ENCODE measurements at places on chromosomes 4 and X.
A peak's percentile ranks its signal among the peaks of the same experiment; 100 is the strongest.

DNA sequence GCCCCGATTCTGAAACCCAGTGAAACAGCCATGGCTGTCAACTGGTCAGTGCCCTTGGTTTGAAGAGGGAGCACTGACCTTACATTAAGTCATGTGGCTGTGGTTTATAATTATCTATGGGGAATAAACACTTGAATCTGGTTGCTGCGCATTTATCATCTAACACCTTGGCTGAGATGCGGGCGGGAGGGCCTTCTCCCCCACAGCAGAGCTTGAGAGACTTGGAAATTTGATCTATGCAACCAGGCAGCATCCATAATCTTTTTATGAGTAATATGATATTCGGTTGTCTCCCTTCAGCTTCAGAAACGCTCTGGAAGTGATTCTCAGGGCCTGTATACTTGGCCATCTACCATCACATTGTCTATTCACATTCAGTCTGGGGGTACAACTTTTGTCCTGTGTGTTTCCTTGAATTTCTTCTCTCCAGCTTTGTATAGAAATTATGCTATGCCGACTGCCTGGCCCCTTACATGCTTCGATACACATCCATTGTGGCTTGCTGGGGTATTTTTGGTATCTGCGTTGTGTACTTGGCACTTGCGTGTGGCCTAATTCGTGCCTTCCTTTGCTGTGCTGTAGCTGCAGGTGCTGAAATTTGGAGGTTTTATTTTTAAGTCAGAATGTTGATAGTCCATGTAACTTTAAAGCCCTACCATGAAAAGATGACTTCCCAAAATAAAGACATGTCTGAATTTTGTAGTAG, 321.6 kb downstream of the ARHGAP10 start:
- no peak for DNase-seq

- DNase-seq: peak; percentile 56
Observed at GRCh38 chr4:107757864-107758476, 37.9 kb upstream of the PAPSS1 start.

DNA sequence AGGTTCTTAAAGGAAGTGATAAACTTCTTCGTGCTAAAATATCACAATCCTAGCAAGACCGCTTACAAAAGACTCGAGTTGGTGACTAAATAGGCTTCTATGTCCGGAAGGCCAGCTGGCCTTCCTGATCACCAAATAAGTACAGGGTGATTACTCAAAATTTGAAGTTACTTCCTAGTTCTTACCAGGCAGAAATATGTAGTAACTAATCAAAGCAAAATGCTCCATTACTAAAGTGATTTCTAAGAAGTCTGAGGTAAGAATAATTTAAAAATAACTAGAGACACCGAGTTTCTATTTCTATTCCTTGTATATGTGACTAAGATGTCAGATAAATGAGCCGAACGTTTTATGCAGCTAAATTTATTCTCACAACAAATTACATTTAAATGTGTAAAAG, 62.2 kb downstream of the NSUN7 start:
- DNase-seq: no peak

DNA sequence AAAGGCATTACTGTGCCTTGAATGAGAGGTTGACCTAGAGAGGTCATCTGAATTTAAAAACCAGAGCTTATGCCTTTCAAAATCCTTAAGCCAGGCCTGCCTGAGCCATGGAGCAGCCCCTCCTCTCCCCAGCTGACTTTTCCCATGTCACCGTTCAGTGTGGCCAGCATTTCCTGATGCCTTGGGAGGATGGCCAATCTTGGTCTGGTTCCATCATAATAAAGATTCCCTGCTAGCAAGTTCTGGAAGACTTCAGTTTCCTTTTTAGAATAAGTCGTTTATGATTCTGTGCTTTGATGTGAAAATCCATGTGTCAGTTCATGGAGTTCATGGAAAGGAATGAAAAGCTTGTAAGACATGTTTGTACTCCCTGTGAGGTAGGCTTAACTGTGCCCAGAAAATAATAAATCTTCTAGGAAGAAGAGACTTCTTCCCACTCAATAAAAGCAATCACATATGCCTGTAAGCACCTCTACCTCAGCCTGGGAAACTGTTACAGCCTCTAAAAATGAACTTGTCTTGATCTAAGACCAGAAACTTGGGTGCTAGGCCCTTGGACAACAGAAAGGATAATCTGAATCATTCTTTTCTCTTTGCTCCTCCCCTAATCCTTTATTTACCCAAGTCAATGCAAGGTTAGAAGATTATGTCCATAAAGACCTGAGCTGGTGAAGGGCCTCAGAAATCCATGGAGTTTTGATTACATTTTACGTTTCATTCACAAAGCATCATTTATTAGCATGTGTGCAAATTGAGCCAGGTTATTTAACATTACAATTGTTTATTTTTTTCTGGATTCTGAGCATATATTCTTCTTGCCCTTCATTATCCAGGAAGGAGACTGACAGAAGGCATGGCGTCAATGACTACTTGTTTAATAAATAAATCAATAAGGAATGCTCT, 84.0 kb upstream of the TBC1D9 start:
- no peak for DNase-seq

GRCh38 chrX:134566506-134566905, 91.8 kb downstream of the PLAC1 start:
- DNase-seq: no peak

GRCh38 chr4:15233626-15234025, 194.2 kb upstream of the C1QTNF7 start:
- no peak for DNase-seq

DNA sequence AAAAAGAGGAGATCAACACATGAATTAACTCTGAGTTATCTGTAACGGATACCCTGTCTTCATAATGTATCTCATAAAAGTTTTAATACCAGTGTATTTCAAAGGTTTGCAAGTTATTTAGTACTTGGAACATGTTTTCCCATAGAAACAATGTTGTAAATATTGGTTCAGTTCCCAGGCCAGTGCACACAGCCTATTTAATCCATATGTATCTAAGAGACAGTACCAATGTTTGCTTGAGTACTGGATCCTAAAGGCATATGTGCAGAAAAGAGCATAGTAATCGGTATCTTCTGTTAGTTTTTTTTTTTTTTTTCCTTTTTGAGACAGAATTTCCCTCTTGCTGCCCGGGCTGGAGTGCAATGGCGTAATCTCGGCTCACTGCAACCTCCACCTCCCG, 46.1 kb downstream of the SLIT2 start:
- no peak for DNase-seq

GRCh38 chr4:155943605-155944291, 9.9 kb downstream of the CTSO start:
- no peak for DNase-seq

DNA sequence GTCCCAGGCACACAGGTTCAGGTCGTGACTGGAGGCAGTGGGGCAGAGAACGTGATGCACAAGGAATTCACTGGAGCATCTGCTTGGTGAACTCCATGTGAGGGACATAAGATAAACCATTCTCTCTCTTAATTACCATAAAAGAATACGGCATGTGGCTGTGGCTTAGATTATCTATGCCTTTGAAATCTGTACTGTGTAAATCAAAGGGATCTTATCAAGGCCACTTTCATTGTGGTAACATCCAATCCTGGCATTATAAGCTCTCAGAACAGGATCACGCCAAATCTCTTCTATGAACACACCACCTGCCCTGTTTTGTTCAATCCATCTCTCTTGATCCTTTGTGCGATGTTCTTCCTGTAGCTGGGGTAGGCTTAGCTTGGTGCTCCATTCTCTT, 192.3 kb downstream of the SPATA18 start:
- no peak for DNase-seq

- no peak for DNase-seq
Observed at GRCh38 chr4:140789759-140790158, 33.6 kb upstream of the TBC1D9 start.

DNA sequence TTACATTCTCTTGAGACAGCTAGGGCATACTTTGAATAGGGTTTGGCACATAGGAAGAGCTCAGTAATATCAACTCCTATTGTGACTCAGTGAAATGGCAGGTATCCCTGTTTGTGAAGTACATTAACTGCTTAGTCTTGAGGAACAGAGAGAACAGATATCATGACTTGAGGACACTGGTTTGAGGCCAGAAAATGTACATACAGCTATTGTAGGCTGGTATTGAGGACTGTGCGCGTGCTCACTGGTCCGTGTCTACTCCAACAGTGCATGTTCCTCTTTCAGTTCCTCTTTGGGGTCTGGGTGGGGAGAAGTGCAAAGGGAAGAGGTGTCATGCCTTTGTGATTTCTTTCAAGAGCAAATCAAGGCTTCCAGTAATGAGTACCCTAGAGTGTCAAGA, 34.6 kb upstream of the TBC1D9 start:
- no peak for DNase-seq

- DNase-seq: no peak
Observed at GRCh38 chrX:132442691-132443090, 46.1 kb downstream of the MBNL3 start.

DNA sequence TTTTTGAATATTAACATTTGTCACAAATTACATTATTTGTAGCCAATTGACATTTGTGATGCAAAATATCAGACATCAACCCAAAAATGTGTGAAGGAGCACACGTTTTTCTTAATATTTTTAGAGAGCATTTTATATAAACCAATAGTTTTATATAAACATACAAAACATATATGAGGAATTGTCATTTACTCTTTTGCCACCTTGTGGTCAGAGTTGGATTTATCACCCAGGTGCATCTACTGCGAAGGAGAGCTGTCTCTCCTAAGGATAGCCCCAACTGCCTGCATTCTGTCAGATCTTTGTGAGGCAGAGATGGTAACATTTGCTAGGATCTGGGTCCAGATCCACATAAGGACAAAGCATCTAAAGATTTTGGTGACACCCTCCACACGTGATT, 2.5 kb upstream of the USP27X start:
- DNase-seq: peak; percentile 19

- DNase-seq: peak; percentile 82
Observed at GRCh38 chr4:159283696-159284095, 180.8 kb downstream of the RAPGEF2 start.

DNA sequence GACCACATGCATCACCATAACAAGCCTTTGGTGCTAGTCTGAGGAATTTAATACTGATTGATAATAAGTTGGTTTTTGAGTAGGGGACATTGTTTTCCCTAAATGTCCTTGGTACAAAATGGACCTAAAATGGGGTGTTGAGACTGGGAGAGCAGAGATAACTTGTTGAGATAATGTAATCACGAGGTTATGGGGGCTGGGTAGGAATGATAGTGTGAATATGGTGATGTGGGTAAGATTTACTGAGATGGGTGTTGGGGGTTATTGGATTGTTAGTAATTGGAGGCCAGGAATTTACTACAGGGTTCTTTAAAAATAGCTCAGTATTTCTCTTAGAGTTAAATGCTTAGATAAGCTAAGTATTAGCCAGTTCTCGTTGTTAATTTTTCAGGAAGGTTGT, 3.9 kb downstream of the BMP2K start:
- no peak for DNase-seq

- DNase-seq: peak; percentile 3
Observed at GRCh38 chrX:96314985-96315384, 369.7 kb upstream of the DIAPH2 start.

DNA sequence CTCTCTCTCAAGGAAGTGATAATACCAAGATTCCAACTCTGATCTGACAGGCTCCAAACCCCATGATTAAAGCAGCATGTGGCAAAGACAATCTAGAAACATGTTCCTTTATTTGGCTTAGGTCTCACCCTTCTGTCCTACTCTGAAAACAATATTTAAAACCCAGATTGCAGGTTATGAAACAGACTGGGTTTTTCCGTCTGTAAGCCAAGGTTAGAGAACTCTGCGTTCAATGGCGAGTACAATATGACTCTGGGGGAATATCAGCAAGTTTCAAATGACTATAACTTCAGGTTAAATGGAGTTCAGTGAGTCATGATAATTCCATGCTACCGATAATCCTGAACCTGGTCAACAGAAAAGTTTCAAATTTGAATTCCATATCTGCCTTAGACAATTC, 50.8 kb downstream of the ANAPC10 start:
- DNase-seq: no peak

GRCh38 chr4:36794716-36795115, 449.8 kb upstream of the NWD2 start:
- no peak for DNase-seq

DNA sequence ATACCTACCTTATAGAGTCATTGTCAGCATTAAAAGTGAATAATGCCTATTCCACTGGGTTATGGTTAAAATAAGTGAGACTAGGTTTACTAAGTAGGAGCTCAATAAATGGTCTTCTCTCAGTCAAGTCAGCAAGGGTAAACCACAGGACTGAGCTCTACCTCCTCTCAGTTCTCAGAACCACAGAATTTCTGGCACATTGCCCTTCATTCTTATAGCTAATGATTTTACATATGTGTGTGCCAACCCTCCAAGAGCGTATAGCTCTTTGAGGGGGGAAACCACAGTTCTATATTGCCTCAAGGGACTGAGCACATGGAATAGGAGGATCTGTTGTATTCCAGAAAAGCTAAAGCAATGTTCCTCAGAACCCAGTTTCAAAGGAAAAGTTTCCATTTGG, 124.8 kb downstream of the ATG4A start:
- no peak for DNase-seq
